ENCODE measurements at places on chromosomes 5 and 9. TPM values are rescaled to one million over a fixed set of nuclear protein-coding genes. Genes with fewer than 3 reads are reported as not detected.

DNA sequence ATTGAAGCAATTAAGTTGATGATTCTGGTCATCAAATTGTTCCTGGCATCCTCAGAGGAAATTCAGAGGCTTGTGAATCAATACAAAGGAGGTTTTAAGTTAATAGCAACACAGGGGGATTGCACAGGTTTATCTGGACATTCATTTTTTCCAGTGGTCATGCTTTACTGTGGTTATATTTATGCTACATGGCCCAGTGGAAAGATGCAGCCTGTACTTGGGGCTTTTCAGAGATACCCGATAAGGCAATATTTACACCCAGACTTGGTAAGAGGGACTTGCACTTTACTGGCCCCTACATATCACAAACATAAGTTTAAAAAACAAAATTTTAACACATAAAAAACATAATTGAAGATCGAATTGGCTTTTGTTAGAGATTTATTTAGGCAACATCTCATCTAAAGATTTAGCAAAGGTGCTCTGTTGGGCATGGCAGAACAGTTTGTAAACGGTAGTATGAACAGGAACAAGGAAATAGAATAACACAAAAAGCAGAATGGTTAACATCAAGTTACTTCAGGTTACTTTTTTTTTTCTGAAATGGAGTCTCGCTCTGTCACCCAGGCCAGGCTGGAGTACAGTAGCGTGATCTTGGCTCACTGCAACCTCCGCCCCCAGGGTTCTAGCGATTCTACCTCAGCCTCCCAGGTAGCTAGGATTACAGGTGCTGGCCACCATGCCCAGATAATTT lies 49.7 kb upstream of the GLDC start:
- no peak for DNase-seq

GRCh38 chr9:76403352-76403751 lies 9.1 kb upstream of the RFK start:
- no peak for DNase-seq

GRCh38 chr9:69603656-69604055 lies 68.5 kb downstream of the APBA1 start:
- DNase-seq: no peak

- DNase-seq: no peak
Observed at GRCh38 chr9:126386088-126386487, 59.5 kb downstream of the MVB12B start.

GRCh38 chr5:136246122-136246521 lies 53.2 kb upstream of the SMIM32 start:
- DNase-seq: no peak

DNA sequence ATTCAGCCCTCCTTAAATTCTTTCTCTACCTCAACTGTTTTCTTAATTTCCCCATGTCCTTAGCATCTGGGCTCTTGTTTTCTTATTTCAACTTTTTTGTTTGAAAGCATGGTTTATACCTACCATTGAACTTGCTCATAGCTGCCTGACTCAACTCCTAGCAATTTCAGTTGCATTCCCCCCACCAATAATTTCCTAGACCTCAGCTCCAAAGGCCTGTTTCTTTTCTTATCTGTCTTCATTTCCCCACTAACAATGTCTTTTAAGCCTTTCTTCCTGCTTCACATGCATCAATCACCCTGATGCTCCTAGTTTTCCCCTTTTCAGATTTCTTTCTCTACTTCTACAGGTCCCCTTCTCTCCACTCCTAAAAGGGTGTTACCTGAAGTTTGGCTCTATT lies 129.7 kb upstream of the PDE4D start:
- no peak for DNase-seq

GRCh38 chr9:27633764-27634163 lies 60.5 kb upstream of the C9orf72 start:
- DNase-seq: no peak

- no peak for DNase-seq
Observed at GRCh38 chr5:51500-51823, 40.5 kb upstream of the PLEKHG4B start.

- no peak for DNase-seq
Observed at GRCh38 chr5:133297293-133297692, 245.5 kb downstream of the HSPA4 start.

- no peak for DNase-seq
Observed at GRCh38 chr9:9862235-9862810, 750.5 kb downstream of the PTPRD start.

GRCh38 chr5:98309785-98310598 lies 463.5 kb upstream of the RGMB start:
- DNase-seq: no peak

- DNase-seq: no peak
Observed at GRCh38 chr5:16803831-16804230, 132.3 kb downstream of the MYO10 start.

DNA sequence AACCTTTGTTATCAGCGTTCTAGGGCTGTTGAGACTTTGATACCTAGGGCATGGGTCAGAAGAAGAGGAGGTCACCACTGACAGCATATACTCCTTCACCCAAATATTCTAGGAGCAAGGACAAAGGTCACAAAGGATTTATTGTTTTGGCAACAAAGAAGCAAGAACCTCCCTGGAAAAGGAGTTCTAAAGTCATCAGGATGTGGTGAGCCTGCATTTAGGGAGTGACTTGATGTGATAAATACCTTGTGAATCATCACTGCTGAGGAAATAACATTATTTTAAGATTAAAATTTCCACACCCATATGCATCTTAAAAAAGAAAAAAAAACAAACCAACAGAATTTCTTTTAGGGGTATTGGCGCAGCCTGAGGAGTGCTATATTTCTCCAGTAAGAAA lies 13.9 kb downstream of the IFNA1 start:
- DNase-seq: no peak

DNA sequence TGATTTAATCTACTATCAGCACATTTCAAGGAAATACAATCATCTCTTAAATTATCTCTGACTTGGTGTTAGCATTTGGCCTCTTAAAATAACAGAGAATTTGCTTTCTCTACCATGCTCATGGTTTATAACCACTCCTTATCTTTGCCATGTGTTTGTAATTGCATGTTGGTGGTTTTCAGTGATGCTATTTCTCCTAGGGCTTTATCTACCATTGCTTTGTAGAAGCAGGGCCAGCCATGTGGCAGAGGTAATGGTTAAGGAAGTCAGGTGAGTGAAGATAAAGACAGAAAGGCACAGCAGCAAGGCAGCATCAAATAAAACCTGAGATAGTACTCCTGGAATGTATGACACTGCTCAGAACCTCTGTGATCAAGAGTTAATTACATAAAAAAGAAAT lies 206.2 kb downstream of the FER start:
- no peak for DNase-seq

- no peak for DNase-seq
Observed at GRCh38 chr9:35350212-35350611, 139.7 kb upstream of the RUSC2 start.

DNA sequence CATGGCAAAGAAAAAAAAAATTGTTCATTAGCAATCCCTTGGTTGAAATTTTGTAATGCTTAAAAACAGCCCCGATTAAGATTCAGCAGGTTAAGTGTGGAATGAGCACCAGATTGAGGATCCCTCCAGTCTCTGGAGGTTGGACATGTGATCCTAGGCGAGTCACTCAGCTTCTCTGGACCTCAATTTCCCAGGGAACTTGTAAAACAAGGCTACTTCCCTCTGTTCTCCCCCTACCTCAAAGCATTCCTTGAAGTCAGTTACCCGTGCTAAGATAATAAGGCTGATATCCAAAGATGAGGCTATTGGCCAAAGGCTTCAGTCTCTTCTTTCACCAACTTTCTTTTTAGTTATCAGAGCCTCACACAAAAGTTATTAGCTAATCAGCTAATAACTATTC lies 2.9 kb downstream of the KLHL3 start:
- DNase-seq: no peak

- no peak for DNase-seq
Observed at GRCh38 chr9:33254211-33254610, 10.3 kb downstream of the BAG1 start.

- DNase-seq: no peak
Observed at GRCh38 chr5:143968071-143968878, 156.3 kb downstream of the HMHB1 start.

- no peak for DNase-seq
Observed at GRCh38 chr5:115496936-115497576, 47.5 kb downstream of the FEM1C start.

DNA sequence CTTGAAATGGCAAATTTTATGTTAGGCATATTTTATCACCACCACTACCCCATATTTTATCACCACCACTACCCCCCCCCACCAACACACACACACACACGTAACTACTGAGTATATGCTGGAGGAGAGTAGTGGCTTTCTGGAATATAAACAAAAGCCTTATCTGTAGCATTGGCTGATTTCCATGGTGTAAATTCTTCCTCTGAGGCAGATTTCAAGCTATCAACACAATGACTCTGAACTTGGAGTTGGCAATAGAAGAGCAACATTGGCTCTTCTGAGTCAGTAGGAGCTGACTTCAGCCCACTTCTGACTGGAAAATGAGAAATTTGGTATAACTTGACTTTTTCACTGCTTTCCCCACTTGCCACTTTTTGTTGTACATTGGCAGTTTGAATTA lies 143.0 kb downstream of the CAVIN4 start:
- no peak for DNase-seq

DNA sequence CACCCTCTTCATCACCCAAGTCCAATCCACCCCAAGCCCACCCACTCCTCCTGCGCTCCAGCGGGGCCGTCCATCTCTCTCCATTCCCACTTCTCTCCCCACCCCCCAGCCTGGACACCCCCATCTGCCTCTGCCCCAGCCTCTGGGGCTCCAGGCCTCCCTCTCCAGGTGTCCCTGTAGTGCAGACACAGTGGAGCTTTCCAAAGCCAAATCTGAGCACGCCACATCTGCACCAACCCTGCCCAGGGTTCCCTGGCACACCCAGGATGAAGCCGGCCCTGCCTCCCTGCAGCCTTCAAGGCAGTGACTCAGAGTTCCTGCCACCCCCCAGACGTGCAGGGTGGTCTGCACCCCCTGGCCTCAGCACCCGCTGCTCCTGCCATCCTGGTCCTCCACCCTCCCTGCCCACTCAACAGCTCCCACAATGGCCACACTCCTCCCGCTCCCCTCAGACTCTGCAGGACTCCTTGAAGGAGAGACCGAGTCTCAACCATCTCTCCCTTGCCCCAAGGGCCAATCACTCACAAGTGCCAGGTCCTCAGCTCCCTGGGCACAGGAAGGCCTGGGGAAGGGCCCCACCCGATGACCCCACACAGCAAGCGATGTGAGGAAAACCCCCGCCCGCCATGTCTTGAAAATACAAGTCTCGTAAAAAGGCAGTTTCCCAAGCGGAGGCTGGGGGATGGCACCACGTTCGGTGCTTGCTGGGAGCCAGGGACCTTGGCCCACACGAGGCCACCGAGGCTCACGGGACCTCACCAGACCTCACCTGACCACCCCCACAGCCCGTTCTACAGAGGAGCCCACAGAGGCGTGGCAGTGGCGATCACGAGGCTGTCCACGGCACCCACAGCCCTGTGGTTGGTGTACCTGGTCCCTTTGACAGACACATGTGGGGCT lies 22.2 kb downstream of the VAV2 start:
- DNase-seq: no peak

DNA sequence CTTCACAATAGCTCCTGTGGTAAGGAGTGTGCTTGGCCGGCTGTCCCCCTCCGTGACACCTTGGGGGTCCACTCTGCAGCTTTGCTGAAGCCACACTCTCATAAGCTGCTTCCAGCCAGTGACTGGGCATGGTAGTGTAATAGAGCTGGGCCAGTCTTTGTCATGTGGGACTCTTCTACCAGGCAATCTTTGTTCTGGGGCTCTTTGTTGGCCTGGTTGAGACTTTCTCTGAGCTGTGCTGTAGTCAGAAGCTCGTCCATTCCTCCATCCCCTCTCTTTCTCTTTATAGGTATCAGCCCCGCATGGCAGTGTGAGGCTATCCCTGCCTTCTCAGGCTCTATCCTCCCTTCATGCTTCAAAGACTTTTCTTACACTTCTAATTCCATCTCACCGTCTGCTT lies 25.7 kb downstream of the CARD6 start:
- no peak for DNase-seq

- DNase-seq: no peak
Observed at GRCh38 chr5:133106761-133107572, 55.2 kb downstream of the HSPA4 start.

DNA sequence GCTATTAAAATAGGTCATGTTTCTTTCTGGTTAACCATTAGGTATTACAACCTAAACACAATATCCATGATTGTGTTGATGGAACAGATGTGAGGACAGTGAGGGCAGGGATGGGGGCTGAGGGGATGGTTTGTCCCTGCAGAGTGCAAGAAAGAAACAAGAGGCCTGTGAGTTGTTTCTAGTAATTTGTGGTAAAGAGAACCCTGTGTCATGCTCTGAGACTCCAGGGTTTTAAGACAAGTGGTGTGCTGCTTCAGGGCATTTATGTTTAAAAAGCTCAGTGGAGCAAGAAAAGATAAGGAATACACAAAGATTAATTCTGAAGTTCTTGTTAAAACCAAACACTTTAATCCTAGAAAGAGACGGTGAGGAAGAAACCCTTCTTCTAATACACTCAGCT lies 656.5 kb downstream of the TLE1 start:
- no peak for DNase-seq

DNA sequence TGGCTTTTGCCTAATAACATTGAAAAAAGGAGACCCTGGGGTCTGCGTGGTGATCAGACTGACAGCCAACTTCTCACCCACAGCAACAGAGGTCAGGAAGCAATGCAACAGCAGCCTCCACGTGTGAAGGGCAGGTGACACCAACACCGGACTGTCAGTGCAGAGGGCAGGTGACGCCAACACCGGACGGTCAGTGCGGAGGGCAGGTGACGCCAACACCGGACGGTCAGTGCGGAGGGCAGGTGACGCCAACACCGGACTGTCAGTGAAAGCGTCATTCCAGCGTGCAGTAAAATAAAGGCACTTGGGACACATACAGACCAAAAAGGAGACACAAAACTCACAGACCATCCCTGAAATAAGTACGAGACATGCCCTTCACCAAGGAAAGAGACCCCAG lies 37.2 kb upstream of the CEP72 start:
- DNase-seq: no peak

DNA sequence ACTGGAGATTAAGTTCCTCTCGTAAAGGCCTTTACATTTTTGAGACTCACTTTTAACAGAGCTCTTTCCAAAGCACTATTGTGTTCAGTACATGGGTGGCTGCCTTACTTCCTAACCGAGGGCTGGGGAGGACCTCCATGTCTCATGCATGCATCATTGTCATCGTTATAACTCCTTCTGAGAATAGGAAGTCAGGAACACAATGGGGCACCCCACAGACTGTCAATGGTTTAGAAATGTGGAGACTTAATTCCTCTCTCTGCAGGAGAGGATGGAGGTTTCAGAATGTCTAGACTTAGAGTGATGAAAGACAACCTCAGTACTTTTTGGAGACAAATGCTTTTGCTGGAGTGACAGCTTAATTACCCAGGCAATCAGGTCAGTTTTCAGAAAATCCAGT lies 83.9 kb downstream of the PRLR start:
- DNase-seq: no peak

GRCh38 chr5:2018390-2018724 lies 135.6 kb upstream of the IRX4 start:
- no peak for DNase-seq

LMX1B gene
- 0.14 TPM for total RNA-seq

SYNPO gene
- total RNA-seq: 65.1 TPM

HMMR gene
- not detected for total RNA-seq

RASGEF1C gene
- total RNA-seq: not detected

CBY3 gene
- total RNA-seq: not detected

TAF7 gene
- 40.2 TPM for total RNA-seq

PPIC gene
- total RNA-seq: 18.2 TPM

SPINK7 gene
- not detected for total RNA-seq

All from pancreas (tissue), 10 donors.